ENCODE measurements at places on chromosomes 7 and 10. TPM values are rescaled to one million over a fixed set of nuclear protein-coding genes. Genes with fewer than 3 reads are reported as not detected.
A peak's percentile ranks its signal among the peaks of the same experiment; 100 is the strongest.

DNA sequence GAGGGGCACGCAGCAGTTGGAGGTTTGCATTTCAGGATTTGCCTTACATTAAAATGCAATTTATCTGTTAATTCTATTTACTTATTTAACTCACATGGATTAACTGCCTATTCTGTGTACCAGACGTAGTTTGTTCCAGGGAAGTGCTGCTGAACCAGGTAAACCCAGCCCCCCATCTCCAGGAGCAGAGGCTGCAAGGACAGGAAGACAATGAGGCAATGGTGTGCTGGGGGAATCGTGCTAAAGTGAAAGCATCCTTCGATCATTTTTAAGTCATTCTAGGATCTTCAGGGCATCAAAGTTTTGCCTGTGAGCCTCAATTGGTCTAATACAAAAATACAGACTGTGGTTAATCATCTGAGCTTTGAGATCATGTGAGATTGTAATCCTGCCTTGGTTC lies 166.4 kb downstream of the DNAJB6 start:
- peaks cover 16% of the 10 kb centered on the region for H3K4me1 ChIP-seq
- DNase-seq, result no peak
- no peak overlapping the region for H3K27ac ChIP-seq
- H3K4me3 ChIP-seq, result no peak overlapping the region

GRCh38 chr7:41992881-41993867 lies 243.8 kb downstream of the GLI3 start:
- no peak overlapping the region for H3K4me3 ChIP-seq
- H3K4me1 ChIP-seq, result no peaks in the 10 kb centered on the region
- H3K27ac ChIP-seq, result no peak overlapping the region
- DNase-seq, result no peak
- no peaks in the 10 kb centered on the region for H3K27me3 ChIP-seq
- no peaks in the 10 kb centered on the region for H3K36me3 ChIP-seq

- no peak overlapping the region for H3K27ac ChIP-seq
- H3K36me3 ChIP-seq, result no peaks in the 10 kb centered on the region
- H3K4me1 ChIP-seq, result no peaks in the 10 kb centered on the region
- no peaks in the 10 kb centered on the region for H3K27me3 ChIP-seq
- DNase-seq, result no peak
These were observed 539.6 kb downstream of the CNTNAP2 start for GRCh38 chr7:146655928-146656797.

GRCh38 chr10:33260403-33261149 lies 73.9 kb downstream of the NRP1 start:
- H3K27me3 ChIP-seq, result no peaks in the 10 kb centered on the region
- DNase-seq, result no peak
- H3K4me1 ChIP-seq, result no peaks in the 10 kb centered on the region
- H3K36me3 ChIP-seq, result no peaks in the 10 kb centered on the region
- no peak overlapping the region for H3K4me3 ChIP-seq

GRCh38 chr10:129305046-129305445 lies 162.0 kb upstream of the MGMT start:
- H3K4me3 ChIP-seq, result no peak overlapping the region
- H3K4me1 ChIP-seq, result no peaks in the 10 kb centered on the region
- H3K27ac ChIP-seq, result no peak overlapping the region
- no peaks in the 10 kb centered on the region for H3K36me3 ChIP-seq

GRCh38 chr10:72260976-72261783 lies 12.5 kb upstream of the DDIT4 start:
- no peaks in the 10 kb centered on the region for H3K36me3 ChIP-seq
- H3K27ac ChIP-seq, result peak overlapping the region; percentile 82
- peak overlapping the region; percentile 53 for H3K4me3 ChIP-seq
- peaks cover 69% of the 10 kb centered on the region for H3K4me1 ChIP-seq
- H3K27me3 ChIP-seq, result no peaks in the 10 kb centered on the region

DNA sequence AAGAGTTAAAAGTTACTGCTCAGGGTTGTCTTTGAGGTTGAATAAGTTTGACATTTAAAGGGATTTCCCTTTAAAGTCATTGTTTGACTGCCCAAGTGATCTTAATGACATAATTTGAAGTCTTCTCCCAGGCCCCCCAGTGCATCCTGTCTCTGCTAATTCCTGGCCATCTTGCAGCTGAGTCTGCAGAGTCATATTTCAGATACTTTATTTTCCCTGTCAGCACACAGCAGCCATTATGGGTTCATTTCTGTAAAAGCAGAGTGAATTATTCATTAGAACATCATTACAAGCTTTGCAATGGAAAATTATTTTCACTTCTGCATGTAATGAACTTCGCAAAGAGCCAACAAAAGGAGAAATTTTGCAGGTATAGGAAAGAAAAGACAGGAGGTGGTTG lies 536.6 kb downstream of the GALNT17 start:
- H3K27me3 ChIP-seq, result no peaks in the 10 kb centered on the region
- no peaks in the 10 kb centered on the region for H3K36me3 ChIP-seq
- no peak for DNase-seq
- H3K27ac ChIP-seq, result no peak overlapping the region
- H3K4me1 ChIP-seq, result no peaks in the 10 kb centered on the region

- H3K4me1 ChIP-seq, result no peaks in the 10 kb centered on the region
- H3K36me3 ChIP-seq, result no peaks in the 10 kb centered on the region
- no peak for DNase-seq
- no peak overlapping the region for H3K27ac ChIP-seq
- peaks cover 2% of the 10 kb centered on the region for H3K27me3 ChIP-seq
- no peak overlapping the region for H3K4me3 ChIP-seq
These were observed 1277.1 kb downstream of the GATA3 start for GRCh38 chr10:9331583-9332008.

GRCh38 chr7:45594745-45595535 lies 20.8 kb downstream of the ADCY1 start:
- no peak overlapping the region for H3K4me3 ChIP-seq
- no peak overlapping the region for H3K27ac ChIP-seq
- H3K27me3 ChIP-seq, result no peaks in the 10 kb centered on the region

DNA sequence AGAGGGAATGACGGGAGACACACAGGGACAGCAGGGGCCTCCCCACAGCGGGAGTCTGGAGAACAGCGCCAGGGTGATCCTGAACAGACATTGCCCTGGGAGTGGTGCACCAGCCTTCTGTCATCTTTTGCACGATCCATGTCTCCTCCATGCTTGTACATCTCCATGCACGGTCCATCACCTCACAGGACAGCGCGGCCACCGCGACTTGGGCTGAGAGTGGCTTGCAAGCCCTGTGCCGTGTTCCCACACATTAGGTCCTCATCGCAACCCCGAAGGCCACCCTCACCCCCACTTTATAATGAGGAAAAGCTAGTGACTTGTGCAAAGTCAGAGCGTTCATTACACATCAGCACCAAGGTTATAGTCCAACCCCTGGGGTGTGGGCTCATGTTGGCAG lies 64.7 kb downstream of the CDH23 start:
- no peaks in the 10 kb centered on the region for H3K4me1 ChIP-seq
- H3K27ac ChIP-seq, result no peak overlapping the region
- H3K27me3 ChIP-seq, result no peaks in the 10 kb centered on the region
- no peak overlapping the region for H3K4me3 ChIP-seq

- H3K27ac ChIP-seq, result no peak overlapping the region
- no peaks in the 10 kb centered on the region for H3K27me3 ChIP-seq
- H3K36me3 ChIP-seq, result no peaks in the 10 kb centered on the region
- no peak overlapping the region for H3K4me3 ChIP-seq
These were observed 165.7 kb downstream of the SORCS3 start for GRCh38 chr10:104806801-104807200.

- H3K36me3 ChIP-seq, result no peaks in the 10 kb centered on the region
- no peak overlapping the region for H3K27ac ChIP-seq
- no peaks in the 10 kb centered on the region for H3K27me3 ChIP-seq
- DNase-seq, result no peak
- H3K4me1 ChIP-seq, result no peaks in the 10 kb centered on the region
These were observed 234.1 kb downstream of the FOXP2 start for GRCh38 chr7:114648680-114649079.

DNA sequence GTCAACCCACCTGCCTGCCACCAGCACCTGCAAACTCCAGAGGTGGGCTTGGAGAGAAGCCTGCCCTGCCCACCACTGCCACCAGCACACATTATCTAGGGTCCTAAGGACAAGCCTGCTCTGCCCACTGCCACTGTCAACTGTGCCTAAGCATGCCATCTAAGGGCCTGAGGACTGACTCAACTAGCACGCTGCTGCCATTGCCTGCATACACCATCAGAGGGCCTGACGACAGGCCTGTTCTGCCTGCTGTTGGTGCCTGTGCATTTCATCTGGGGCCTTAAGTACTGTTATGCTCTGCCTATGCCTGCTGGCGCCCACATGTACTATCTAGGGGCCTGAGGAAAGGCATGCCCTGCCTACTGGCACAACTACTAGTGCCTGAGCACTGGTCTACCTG lies 27.0 kb upstream of the LRRD1 start:
- DNase-seq, result no peak
- H3K4me1 ChIP-seq, result no peaks in the 10 kb centered on the region
- peaks cover 64% of the 10 kb centered on the region for H3K36me3 ChIP-seq

- H3K4me3 ChIP-seq, result peak overlapping the region; percentile 82
- no peak for DNase-seq
- peak overlapping the region; percentile 61 for H3K27ac ChIP-seq
- peaks cover 9% of the 10 kb centered on the region for H3K4me1 ChIP-seq
- H3K36me3 ChIP-seq, result no peaks in the 10 kb centered on the region
These were observed 800 bp downstream of the MINDY3 start for GRCh38 chr10:15859509-15859905.

DNA sequence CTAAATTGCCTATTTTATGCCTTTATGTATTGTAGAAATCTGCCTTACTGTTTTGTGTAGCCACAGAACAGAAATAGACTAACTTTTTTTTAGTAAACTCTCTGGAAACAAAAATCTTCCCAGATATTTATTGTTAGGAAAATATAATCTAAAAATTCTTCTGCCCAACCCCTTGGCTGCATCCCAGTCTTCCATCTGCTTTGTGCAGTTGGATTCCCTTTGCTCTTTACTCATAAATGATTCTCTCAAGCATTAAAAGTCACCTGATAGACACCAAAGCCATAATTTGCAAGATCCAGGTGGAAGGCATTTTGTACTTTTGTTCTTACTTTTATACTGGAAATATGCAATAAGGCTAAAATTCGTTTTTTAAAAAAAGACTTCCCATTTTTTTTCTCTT lies 6.1 kb upstream of the CAV2 start:
- no peak for DNase-seq
- no peaks in the 10 kb centered on the region for H3K36me3 ChIP-seq
- H3K27ac ChIP-seq, result no peak overlapping the region
- no peak overlapping the region for H3K4me3 ChIP-seq
- H3K27me3 ChIP-seq, result peaks cover 3% of the 10 kb centered on the region

- no peaks in the 10 kb centered on the region for H3K4me1 ChIP-seq
- H3K27ac ChIP-seq, result no peak overlapping the region
- H3K27me3 ChIP-seq, result no peaks in the 10 kb centered on the region
- no peaks in the 10 kb centered on the region for H3K36me3 ChIP-seq
- H3K4me3 ChIP-seq, result no peak overlapping the region
These were observed 1502.8 kb upstream of the LRRTM3 start for GRCh38 chr10:65423043-65423442.

GRCh38 chr10:50362547-50363125 lies 111.3 kb upstream of the ASAH2 start:
- H3K4me1 ChIP-seq, result no peaks in the 10 kb centered on the region
- H3K27ac ChIP-seq, result peak overlapping the region; percentile 63
- H3K4me3 ChIP-seq, result no peak overlapping the region
- H3K27me3 ChIP-seq, result no peaks in the 10 kb centered on the region

- H3K27me3 ChIP-seq, result no peaks in the 10 kb centered on the region
- H3K4me3 ChIP-seq, result no peak overlapping the region
- no peak for DNase-seq
- H3K27ac ChIP-seq, result no peak overlapping the region
These were observed 49.8 kb upstream of the FAM171A1 start for GRCh38 chr10:15420858-15421257.

- no peaks in the 10 kb centered on the region for H3K27me3 ChIP-seq
- no peak overlapping the region for H3K27ac ChIP-seq
- H3K4me3 ChIP-seq, result no peak overlapping the region
- no peaks in the 10 kb centered on the region for H3K4me1 ChIP-seq
- peaks cover 40% of the 10 kb centered on the region for H3K36me3 ChIP-seq
- no peak for DNase-seq
These were observed 65.7 kb downstream of the MINDY3 start for GRCh38 chr10:15794569-15794968.

DNA sequence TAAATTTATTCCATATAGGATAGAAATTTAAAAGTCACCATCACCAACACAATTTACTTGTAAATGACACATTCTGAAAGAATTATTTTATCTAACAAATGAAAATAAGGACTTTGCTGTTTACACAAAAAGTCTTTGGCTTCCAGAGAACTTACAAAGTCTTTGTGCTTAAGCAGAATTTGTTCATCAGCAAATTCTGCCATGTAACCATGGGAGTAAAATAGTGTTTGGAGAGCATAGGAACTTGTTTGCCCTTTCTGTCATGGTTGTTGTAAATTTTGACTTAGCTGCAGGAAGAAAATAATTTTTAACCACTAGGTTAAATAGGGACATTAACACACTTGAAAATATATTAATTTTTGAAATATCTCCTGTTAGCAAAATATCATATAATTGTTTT lies 15.2 kb downstream of the FGL2 start:
- H3K36me3 ChIP-seq, result no peaks in the 10 kb centered on the region
- H3K27me3 ChIP-seq, result no peaks in the 10 kb centered on the region
- H3K4me3 ChIP-seq, result no peak overlapping the region
- no peak for DNase-seq
- no peak overlapping the region for H3K27ac ChIP-seq
- no peaks in the 10 kb centered on the region for H3K4me1 ChIP-seq

- H3K4me1 ChIP-seq, result peaks cover 13% of the 10 kb centered on the region
- H3K27ac ChIP-seq, result no peak within 1 kb of the TSS
- peak within 1 kb of the TSS; percentile 51 for H3K4me3 ChIP-seq
- no peaks in the 10 kb centered on the region for H3K27me3 ChIP-seq
These were observed at the start of gene TSPAN15 for GRCh38 chr10:69451209-69451783. TSS of gene TSPAN15 (plus strand) at chr10:69451465. CDS start at chr10:69451595, 130 bp downstream.

- no peak overlapping the region for H3K4me3 ChIP-seq
- DNase-seq, result no peak
- H3K27me3 ChIP-seq, result no peaks in the 10 kb centered on the region
These were observed 110.2 kb upstream of the FAM20C start for GRCh38 chr7:81926-82756.

The VPS37D gene
- 0.83 TPM for total RNA-seq

The ANKRD7 gene
- not detected for total RNA-seq

The HGF gene
- 0.94 TPM for total RNA-seq

The PPA1 gene
- 26.5 TPM for total RNA-seq

The OR2A14 gene
- not detected for total RNA-seq

The TMEM229A gene
- total RNA-seq, result not detected

The TRIM50 gene
- not detected for total RNA-seq

The SUN3 gene
- 1.3 TPM for total RNA-seq
